Stimulated activated CD8-positive, alpha-beta memory T cell treated with anti-CD3 and anti-CD28 coated beads, Interleukin-7, amount 100 ng/mL, for 1 hour (primary cell): ENCODE measurements at places on chromosomes 12 and 14.

GRCh38 chr12:113820309-113820708, 145.8 kb downstream of the RBM19 start:
- DNase-seq: no peak

DNA sequence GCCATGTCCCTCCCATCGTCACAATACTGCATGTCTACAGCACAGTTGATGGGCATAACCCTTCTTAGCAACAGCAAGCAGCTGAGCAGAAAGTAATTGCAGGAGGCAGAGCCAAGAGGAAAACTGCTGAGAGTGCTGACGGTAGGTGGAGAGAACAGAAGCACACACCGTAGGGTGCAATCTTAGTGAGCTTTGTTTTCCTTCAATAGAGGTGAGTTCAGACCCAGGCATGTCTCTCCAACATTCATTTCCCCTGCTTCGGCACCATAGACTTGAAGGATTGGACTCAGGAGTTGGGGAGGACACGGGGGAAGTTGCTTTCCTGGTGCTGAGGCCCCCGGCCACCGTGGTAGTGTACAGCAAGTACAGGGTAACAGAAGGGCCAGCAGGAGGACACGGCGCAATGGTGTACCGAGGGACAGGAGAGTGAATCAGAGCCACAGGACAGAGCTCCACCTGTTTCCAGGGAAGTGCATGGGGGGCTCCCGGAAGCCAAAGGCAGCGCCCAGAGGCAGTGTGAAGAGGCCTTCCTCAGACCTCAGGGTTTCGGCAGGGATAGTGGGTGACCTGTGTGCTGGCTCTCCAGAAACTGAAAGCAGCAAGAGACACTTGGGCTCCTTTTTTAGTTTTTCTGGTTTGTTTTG, 36.3 kb upstream of the SINHCAF start:
- DNase-seq: no peak

- no peak for DNase-seq
Observed at GRCh38 chr12:81558031-81558430, 201.1 kb downstream of the PPFIA2 start.

DNA sequence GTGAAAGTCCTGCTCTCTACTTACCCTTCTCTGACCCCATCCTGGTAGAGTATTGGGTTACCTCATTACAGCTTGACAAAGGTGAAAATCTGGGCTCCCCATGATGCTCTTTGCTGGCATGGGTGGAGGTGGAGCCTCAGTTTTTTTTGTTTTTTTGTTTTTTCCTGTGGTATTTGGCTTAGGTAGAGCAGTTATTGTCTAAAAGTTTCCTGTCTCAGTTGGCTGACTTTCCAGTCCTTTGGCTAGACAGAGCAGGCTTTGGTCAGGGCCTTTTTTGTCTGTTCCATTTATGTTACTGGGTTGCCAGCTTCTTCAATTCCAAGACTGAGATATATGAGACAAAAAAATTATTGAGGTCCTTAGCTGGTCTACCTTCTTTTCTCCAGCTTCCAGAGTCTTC, 163.4 kb downstream of the GALC start:
- DNase-seq: no peak

DNA sequence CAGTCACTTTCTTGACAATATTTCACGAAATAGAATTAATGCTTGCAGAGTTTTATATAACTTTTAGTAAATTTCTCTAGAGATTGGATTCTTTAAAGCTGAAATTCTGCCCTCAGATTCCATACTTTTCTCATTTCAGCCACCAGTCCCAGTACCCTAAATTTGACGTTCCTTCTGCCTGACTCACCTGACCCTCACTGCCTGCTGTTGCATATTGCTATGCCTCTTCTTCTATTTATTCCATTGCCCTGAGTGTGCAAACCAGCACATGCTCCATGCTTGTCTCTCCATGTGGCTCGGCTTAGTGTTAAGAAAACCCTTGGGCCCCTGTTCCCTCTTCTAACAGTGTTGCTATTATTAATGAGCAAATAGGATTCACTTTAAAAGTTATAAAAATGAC, 533.3 kb downstream of the LRFN5 start:
- DNase-seq: no peak

- DNase-seq: no peak
Observed at GRCh38 chr12:108033090-108033489, 96.0 kb upstream of the WSCD2 start.

- no peak for DNase-seq
Observed at GRCh38 chr14:96205978-96206360, 1.3 kb downstream of the BDKRB2 start.

GRCh38 chr14:57692671-57693070, 173.2 kb downstream of the SLC35F4 start:
- no peak for DNase-seq

DNA sequence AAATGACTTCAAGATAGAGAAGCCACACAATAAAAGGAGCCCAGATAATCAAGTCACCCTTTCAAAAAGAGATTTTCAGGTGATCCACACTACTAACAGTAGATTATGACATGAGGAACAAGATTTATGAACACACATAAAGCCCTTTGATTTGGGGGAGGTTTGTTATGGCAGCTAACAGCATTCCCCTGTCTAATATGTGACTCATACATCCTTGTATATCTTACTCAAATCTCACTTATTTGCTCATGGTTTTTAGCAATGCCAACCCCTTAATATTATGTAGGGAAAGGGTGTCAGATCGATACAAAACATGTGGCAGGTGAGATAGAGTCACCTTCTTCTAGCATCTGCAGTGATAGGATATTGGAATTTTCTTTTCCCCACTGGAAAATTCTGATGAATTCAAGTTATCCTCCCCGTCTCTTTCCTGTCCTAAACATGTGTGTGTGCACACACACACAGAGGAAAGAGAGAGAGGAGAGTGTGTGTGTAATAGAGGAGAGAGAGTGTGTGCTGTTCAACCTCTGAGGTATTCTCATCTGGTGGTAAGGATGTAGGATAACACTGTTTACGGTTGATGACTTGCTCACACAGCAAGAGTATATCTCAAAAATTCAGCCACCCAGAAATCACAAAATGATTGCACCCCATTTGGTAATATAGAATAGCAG, 319.9 kb downstream of the KCNC2 start:
- DNase-seq: no peak
